ENCODE measurements at places on chromosomes 13 and 19.
A peak's percentile ranks its signal among the peaks of the same experiment; 100 is the strongest.

- DNase-seq: no peak
Observed at GRCh38 chr13:30720172-30720869, 15.0 kb upstream of the ALOX5AP start.

- DNase-seq: no peak
Observed at GRCh38 chr19:4873930-4874329, 6.5 kb upstream of the PLIN3 start.

DNA sequence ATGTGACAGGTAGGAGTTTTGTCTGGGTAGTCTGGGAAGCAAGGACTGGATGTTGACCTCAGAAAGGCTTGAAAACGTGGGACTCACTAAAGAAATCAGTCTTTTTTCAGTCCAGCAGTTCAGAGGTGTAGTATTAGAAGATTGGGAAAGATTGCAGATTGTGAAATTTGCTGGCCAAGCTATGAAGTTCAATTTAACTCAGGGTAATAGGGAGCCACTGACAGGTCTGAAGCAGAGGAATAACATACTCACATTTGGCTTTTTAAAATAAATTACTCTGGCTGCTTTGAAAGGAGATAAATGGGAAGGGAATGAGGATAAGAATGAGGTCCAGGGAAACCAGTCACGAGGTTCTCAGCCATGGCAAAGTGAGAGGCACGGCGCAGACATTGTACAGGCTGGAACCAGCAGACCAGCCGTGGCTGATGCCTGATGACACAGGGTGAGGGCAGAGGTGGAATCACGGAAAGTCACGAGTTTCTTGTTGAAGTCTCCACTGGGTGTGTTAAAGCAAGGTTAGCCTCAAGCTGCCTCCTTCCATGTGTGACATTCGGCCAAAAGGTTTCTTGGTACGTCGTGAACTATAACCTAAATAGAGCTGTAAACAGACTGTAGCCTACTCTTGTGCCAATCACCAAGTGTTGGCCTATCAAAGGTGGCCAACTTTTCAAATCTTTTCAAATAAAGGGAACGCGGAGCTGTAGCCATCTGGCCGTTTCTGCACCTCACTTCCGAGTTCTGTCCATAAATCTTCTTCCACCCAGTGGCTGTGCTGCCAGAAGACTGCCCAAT lies 377.6 kb downstream of the IRS2 start:
- DNase-seq: no peak

GRCh38 chr19:19238126-19238894 lies 26.6 kb downstream of the NCAN start:
- DNase-seq: no peak

GRCh38 chr13:111511805-111512504 lies 191.5 kb downstream of the TEX29 start:
- DNase-seq: no peak

DNA sequence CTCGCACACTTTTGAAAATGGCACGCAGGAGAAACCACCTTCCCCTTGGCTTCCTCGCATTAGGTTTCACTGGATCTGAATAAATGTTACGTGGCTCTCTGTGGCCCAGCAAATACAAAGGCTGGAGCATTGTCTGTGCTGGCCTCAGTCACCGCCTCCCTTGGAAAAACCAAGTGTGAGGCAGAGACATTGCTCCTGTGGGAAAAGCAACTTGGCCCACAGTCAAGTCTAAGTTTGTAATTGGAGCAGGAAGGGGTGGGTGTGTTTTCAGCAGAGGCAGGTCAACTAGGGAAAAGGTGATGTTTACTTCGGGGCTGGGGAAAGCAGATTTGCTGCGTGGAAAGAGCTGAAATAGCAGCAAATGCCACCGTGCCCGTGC lies 101.6 kb downstream of the IRS2 start:
- DNase-seq: no peak

GRCh38 chr19:56111601-56112312 lies 9.3 kb downstream of the ZNF787 start:
- DNase-seq: peak; percentile 29

GRCh38 chr13:99307648-99308339 lies 595 bp upstream of the GPR183 start:
- DNase-seq: peak; percentile 81

DNA sequence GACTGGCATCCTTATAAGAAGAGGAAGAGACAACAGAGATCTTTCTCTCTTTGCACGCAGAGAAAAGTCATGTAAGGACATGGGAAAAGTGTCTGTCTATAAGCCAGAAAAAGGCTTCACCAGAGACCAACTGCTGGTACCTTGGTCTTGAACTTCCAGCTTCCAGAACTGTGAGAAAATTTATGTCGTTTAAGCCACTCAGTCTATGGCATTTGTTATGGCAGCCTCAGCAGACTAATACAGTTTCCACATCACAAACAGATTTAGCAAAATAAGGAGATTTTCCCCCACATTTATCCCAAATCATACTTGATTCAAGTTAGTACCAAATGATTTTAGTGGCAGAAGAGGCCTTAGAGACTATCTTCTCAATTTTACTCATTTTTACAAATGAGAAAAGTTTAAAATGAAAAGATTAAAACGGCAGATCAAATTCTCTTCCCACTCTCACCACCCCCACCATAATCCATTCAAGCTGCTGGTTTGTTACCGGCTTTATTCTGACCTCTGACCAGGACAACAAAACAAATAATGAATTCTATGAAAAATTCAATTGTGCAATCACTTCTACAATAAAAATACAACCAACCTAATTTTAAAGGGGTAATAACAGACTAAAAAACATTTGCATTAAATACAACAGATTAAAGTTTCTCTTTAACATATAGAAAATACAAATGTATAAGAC lies 316.3 kb downstream of the TBC1D4 start:
- DNase-seq: no peak

DNA sequence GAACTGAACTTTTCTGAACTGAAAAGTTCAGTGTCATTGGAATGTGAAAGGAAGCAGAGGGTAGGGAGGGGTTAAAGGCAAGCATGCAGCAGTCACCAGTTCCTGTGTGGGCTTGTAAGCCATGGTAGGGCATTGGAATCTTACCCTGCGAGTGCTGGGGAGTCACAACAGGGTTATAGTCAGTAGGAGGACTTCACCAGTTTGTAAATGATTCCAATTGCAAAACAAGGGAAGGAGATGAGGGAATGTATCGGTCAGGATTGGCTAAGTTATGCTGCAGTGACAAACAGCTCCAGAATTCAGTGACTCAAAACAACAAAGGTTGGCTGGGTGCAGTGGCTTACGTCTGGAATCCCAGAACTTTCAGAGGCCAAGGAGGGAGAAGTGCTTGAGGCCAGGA lies 12.8 kb downstream of the LYPD3 start:
- no peak for DNase-seq

GRCh38 chr13:95319551-95320274 lies 18.5 kb upstream of the ABCC4 start:
- no peak for DNase-seq

- DNase-seq: no peak
Observed at GRCh38 chr19:32404933-32405430, 588 bp upstream of the DPY19L3 start.

DNA sequence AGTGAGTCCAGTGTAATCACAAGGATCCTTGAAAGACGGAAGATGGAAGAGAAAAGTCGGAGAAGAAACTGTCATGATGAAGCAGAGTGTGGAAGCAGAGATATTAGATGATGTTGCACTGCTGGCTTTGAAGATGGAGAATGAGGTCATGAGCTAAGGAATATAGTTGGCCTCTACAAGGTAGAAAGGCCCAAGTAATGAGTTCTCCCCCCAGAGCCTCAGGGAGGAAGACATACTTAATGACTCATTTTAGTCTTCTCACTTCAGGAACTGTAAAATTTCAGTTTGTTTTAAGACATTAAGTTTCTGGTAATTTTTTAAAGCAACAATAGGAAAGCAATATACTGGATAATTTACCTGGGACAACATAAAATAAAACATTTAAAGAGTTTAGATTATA lies 1331.5 kb upstream of the PCDH20 start:
- DNase-seq: no peak

DNA sequence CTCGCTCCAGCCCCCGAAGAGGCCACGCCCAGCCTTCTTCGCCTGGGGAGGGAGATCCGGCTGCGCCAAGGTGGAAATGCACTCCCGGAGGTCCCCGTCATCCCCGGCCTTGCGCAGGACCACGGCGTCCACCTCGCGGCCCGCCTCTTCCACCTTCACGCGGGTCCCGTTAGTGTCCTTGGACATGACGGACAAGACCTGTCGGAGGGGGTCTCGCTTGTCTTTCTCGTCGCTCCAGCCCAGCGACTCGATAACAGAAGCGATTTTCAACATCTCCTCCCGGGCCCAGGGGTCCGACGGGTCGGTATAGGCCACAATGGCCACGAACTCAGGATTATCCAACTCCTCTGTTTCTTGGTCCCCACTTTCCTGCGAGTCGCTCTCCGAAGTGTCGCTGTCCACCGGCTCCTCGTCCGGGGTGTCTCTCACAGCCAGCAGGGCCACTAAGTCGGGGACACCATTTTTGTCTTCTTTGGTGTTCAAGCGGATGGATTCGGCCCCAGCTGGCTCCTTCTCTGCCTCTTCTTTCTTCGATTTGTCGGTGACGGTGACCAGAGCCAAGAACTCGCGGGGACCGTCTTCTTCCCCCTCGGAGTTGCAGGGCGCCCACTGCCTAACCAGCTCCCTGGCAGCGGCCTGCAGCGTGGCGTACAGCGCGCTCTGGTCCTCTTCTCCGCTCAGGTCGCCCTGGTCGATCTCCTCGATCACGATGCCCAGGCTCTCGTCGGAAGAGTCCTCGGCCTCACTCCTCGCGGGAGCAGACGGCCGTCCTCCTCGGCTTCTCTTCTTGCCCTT lies 1.3 kb downstream of the PNMA8B start:
- no peak for DNase-seq

GRCh38 chr19:36939153-36939552 lies 23.0 kb downstream of the ZNF568 start:
- DNase-seq: no peak

- DNase-seq: no peak
Observed at GRCh38 chr13:41244556-41244955, 18.8 kb downstream of the MTRF1 start.

DNA sequence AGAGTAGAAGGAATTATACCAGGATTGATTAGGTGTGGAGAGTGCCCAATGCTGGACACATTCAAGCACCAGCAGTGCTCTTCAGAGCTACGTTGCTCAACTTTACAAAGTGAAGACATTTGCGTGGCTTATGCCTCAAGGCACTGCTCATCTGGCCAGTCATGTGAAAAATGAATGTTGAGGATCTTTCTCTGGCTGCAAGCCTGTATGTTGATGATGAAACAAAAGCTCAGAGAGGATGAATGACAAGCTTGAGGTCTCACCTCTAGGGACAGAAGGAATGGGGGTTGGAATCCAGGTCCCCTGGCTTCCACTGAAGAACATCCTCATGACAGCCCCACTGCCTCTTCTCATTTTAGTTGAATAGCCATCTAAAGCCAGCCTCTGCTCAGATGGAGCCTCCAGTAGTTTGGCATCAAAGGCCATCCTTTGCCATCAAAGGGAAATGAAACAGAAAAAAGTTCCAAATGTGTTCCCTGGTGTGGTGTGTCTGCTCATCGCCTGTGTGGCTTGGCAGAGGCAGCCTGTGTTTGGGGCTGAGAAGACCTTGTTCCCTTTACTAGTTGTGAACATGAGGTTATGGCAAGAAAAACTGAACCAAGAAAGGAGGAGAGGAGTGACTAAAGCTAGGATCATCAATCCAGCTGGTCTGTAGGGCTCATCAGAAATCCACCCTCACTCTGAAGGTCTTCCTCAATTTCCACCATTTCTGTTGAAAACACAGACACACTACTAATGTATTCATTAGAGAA lies 114.0 kb upstream of the KL start:
- no peak for DNase-seq

- DNase-seq: no peak
Observed at GRCh38 chr19:47247308-47247990, 8.9 kb upstream of the CCDC9 start.

DNA sequence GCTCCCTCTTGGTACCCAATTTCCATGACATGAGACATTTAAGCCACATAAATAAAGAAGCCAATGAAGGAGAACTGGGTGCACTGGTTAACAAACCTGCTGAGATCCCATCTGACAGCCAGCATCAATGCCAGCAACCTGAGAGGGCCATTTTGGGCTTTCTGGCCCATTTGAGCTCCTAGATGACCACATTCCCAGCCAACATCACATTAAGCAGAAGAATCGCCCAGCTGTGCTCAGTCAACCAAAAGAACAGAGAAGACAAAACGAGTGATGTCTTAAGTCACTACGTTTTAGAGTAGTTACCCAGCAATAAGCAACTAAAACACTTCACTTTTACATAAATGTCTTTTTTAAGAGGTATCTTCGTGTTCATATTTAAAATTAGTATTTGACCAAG lies 21.9 kb downstream of the LCP1 start:
- no peak for DNase-seq

DNA sequence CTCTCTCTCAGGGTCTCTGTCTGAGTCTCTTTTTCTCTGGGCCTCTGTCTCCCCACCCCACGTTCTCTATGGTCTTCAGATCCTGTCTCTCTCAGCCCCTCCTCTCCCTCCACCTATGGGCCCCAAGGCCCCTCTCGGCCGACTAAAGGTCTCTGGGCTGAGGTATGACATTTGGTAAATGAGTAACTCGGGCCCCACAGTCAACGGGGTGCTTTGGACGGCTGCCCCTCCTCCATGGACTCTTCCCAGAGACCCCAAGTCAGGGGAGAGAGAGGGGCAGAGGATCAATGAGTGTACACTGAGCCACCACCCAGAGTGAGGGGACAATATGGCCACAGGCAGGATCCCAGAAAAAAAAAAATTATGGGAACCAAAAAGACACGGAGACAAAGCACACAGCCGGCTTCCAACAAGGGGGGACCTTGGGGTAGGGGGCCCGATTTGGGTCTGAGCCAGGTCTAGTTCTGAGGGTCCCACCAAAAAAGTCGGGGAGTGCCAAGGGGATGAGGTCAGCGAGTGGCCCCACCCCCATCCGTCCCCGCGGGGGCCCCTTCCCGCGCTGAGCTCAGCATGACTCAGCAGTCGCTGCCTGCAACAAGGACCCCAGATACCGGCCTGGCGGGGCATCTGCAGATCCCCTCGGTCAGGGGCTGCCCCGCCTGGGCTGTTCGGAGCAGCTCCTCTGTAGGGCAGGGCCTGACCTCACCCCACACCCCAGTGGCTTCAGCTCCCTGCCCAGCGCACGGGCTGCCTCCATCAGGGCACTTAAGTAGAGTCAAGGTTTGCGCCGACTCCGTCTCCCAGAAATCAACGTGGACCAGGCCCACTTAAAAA lies 1.5 kb upstream of the FTL start:
- DNase-seq: peak; percentile 53

DNA sequence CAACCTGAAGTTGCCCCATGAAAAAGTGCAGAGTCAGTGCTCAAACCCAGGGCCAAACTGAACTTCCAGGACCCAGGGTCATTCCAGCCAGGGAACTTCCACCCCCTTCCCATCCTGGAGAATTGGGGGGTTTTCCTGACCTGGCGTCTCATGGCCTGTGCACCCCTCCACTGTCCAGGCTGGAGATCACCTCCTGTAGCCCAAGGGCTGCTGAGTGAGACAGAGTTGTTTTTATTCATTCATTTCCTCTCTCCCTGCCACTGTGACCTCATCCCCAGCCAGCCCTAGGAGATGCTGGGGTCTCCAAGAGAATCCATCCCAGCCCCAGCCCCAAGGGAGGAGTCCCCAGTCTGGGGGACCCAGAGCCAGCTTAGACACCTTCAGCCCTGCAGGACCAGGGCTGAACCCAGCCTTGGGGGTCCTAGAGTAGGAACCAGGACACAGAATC lies 4.2 kb downstream of the FCHO1 start:
- no peak for DNase-seq

Measured in stimulated activated CD4-positive, alpha-beta T cell treated with anti-CD3 and anti-CD28 coated beads, Interleukin-15, amount 100 ng/mL, for 48 hours (primary cell).